Cardiac atrium fibroblast (primary cell): ENCODE measurements at places on chromosomes 5 and 9. TPM values are rescaled to one million over a fixed set of nuclear protein-coding genes. Genes with fewer than 3 reads are reported as not detected.

The ANKRD20A1 gene
- under 0.01 TPM in 1 of 2 replicates, not detected in the other for total RNA-seq

The PCSK5 gene
- total RNA-seq, result 7.4 and 9.7 TPM in 2 replicates

The TAS2R1 gene
- not detected in 2 replicates for total RNA-seq

The KCNIP1 gene
- total RNA-seq, result not detected in 2 replicates

The OR1Q1 gene
- total RNA-seq, result not detected in 2 replicates

The GABRA6 gene
- not detected in 2 replicates for total RNA-seq

The MEIKIN gene
- total RNA-seq, result not detected in 2 replicates

The PHF24 gene
- total RNA-seq, result not detected in 2 replicates

The PRSS3 gene
- total RNA-seq, result 6.2 and 8.1 TPM in 2 replicates

The TTC33 gene
- 5.7 and 7.6 TPM in 2 replicates for total RNA-seq

The FOXD4L6 gene
- total RNA-seq, result not detected in 2 replicates

The GFRA3 gene
- total RNA-seq, result not detected in 2 replicates

The EGFL7 gene
- 189 and 232 TPM in 2 replicates for total RNA-seq

The ZNF879 gene
- 3.2 and 5.8 TPM in 2 replicates for total RNA-seq

The PCSK1 gene
- total RNA-seq, result 0.18 and 1.1 TPM in 2 replicates

The NTRK2 gene
- total RNA-seq, result under 0.01 and 1.5 TPM in 2 replicates

The NFX1 gene
- total RNA-seq, result 11.0 and 15.9 TPM in 2 replicates

The AK1 gene
- 91.3 and 105 TPM in 2 replicates for total RNA-seq

The NR3C1 gene
- 34.5 and 34.8 TPM in 2 replicates for total RNA-seq

The TLE4 gene
- 17.7 and 37.6 TPM in 2 replicates for total RNA-seq

The NEURL1B gene
- total RNA-seq, result 11.2 and 21.7 TPM in 2 replicates

The MARCHF11 gene
- not detected in 2 replicates for total RNA-seq

The KCNV2 gene
- not detected in 2 replicates for total RNA-seq

The TEX48 gene
- total RNA-seq, result not detected in 2 replicates

The HTR1A gene
- not detected in 2 replicates for total RNA-seq

The TOPORS gene
- 14.1 and 14.6 TPM in 2 replicates for total RNA-seq

The PCDHGB4 gene
- 14.1 and 16.8 TPM in 2 replicates for total RNA-seq

The PLK2 gene
- total RNA-seq, result 512 and 565 TPM in 2 replicates

The CAMK4 gene
- total RNA-seq, result 0.18 and 0.97 TPM in 2 replicates

The NIPAL4 gene
- not detected in 2 replicates for total RNA-seq

The BTNL9 gene
- not detected in 2 replicates for total RNA-seq

The SMIM32 gene
- total RNA-seq, result not detected in 2 replicates

The FLT4 gene
- total RNA-seq, result under 0.01 and 1.8 TPM in 2 replicates

The ECM2 gene
- total RNA-seq, result 5.8 and 6.0 TPM in 2 replicates

The SLC36A2 gene
- total RNA-seq, result not detected in 2 replicates

The GARIN3 gene
- total RNA-seq, result not detected in 2 replicates

The ABCA1 gene
- total RNA-seq, result 32.5 and 75.3 TPM in 2 replicates

The IFNA14 gene
- not detected in 2 replicates for total RNA-seq

The DIRAS2 gene
- 1.1 and 3.1 TPM in 2 replicates for total RNA-seq
